ENCODE measurements at places on chromosomes 13 and 19.

GRCh38 chr19:2555422-2556220, 79.7 kb downstream of the GADD45B start:
- no peak for DNase-seq

- no peak for DNase-seq
Measured at GRCh38 chr19:55279340-55279739, 570 bp downstream of the HSPBP1 start.

- DNase-seq, result no peak
Measured at GRCh38 chr13:53104136-53104535, 75.5 kb downstream of the OLFM4 start.

- DNase-seq, result no peak
Measured at GRCh38 chr13:30623392-30623791, 5.7 kb downstream of the USPL1 start.

DNA sequence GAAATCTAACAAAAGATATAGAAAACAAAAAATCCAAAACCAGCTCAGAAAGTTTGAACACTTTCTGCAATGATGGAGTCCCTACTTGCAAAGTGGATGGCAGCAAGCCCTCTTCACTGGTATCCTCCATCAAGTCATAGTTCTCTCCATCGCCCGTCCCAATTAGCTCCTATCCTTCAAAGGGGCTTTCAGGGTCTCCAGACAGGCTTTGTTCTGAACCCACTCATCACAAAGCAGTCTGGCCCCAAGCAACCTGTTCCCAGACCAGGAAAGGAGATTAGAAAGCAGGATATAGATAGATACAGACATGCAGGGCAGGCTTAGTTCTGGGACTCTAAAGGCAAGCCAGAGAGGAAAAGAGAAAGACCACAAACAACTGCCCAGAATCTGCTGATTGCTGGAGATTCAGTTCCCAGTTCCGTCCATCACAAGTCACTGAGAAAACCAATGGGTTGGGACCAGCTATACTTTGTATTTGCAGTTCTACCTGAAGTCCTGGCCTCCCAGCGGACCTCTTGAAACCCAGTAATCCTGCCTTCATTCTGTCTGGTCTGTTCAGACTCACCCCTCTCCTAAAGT, 47.2 kb upstream of the EPHX3 start:
- DNase-seq, result no peak

GRCh38 chr13:101869553-101869952, 417.1 kb downstream of the ITGBL1 start:
- no peak for DNase-seq

DNA sequence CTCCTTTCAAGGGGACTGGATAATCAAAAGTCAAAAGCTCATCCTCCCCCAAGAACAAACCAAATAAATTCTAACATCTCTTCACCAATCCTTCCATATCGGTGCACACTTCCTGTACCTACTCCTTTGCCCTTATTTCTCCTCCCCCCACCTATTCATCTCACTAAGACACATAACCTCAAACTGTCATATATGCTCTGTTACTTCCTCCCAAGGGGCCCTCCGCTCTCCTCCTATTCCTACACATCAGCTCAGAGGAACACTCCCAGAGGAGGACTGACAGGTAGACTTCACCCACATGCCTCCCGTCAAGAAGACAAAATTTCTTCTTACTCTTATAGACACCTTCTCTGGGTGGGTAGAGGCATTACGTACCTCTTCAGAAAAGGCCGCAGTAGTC, 48.1 kb downstream of the ZNF93 start:
- no peak for DNase-seq

DNA sequence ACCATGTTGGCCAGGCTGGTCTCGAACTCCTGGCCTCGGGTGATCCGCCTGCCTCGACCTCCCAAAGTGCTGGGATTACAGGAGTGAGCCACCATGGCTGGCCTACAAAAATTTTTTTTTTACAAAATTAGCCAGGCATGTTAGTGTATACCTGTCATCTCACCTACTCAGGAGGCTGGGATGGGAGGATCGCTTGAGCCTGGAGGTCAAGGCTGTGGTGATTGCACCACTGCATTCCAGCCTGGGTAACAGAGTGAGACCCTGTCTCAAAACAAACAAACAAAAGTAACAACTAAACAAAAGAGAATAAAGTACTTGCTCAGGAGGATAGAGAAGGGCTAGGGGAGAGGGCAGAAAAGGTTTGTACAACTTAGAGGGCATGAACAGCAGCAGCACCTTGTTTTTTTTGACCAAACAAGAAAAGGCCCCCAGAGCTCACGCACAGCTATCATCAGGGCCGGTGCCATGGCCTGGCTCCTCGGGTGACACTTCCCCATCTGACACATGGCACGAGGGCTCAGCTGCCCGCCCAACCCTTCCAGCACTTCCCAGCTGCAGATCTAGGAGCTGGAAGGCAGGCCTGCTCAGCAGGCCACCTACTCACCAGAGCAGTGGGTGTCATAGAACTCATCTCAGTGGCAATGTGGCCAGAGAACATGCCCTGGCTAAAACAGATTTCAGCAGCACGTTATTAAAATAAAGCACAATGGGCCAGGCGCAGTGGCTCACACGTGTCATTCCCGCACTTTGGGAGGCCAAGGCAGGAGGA, 8.6 kb upstream of the SLC7A9 start:
- no peak for DNase-seq

DNA sequence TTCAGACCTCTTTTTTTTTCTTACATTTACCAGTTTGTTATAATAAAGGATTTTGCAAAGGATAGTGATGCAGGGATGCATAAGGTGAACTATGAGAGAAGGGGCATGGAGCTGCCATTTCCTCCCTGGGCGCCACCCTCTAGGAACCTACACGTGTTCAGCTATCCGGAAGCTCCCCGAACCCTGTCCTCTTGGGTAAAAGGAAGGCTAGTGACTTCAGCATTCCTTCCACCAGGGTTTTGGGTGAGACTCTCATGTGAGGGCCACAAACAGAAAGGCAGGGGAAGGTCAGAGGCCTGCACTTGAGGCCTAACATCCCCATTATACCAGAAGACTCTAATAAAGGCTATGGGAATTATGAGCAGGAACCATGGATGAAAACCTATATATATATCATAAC, 57.3 kb downstream of the IFT88 start:
- no peak for DNase-seq

DNA sequence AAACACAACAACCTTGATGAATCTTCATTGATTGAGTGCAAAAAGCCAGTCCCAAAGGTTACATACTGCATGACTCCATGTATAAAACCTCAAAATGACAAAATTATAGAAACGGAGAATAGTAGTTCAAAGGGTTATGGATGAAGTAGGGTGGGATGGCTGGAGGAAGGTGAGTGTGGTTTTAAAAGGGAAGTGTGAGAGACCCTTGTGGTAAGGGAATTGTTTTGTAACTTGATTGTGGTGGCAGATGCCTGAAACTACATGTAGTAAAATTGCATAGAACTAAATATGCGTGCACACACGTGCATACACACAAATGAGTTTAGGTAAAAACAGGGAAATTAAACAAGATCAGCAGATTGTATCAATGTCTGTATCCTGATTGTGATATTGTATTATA, 340.7 kb downstream of the MTUS2 start:
- no peak for DNase-seq

GRCh38 chr13:89930861-89931260, 1416.6 kb upstream of the MIR17HG start:
- no peak for DNase-seq

DNA sequence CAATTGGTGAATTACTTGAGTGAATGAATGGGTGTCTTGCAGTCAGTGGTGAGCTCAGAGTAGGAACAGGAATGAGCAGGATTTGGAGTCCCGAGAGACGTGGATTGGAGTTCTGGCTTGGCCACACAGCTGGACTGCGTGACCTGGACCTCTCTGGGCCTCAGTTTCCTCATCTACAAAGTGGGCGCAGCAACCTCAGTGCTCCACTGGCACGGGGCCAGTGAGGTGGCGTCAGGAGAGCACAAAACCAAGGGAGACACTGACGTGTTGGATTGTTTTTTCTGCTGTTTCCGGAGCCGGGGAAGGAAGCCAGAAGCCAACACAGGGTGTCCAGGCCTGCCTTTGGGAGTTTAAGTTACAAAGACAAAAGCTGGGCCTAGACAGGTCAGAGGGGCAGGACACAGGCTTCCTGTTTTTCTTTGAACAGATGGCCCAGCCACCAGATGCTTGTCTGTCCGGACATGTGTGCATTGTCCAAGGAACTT, 6.5 kb upstream of the DOCK6 start:
- DNase-seq, result no peak

DNA sequence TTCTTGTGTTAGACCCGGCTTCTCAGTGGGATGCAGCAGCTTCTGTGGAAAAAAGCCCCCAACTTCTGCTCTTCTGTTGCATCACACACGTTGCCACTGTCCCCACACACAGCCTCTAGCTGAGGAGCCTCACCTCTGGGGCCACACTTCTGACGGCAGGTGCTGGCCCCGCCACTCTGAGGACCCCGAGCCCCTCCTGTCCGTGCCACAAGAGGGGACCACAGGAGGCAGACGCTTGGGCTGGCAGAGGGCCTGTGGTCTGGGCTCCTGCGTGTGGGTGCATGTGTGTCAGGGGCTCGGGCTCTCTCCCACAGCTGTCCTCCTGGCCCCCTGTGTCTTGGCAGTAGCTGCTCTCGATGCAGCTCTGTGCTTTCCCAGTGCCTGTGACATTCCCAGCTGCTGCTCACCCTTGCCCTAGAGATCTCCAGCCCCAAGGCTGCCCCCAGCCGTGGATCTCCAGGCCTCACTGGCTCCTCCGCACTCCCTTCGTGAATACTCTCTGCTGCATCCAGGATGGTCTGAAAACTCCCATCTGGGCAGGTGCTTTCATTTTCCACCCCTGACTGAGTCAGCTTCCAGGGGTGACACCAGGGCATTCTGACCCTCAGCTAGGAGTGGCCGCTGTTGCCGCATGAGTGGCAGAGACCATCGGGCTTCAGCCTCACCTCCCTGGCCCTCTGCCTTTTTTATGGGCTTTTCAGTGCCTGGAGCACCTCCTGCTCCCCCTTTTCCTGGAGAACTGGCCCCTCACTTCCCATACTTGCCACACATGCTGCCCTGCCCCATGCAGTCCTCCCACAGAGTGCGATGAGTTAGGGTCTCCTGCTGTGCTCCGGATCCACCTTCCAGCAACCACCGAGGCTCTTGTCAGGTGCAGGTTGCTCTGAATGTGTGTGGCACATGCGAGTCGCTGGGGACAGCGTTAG, 13.7 kb downstream of the MAU2 start:
- no peak for DNase-seq

GRCh38 chr13:90084684-90085290, 1262.7 kb upstream of the MIR17HG start:
- no peak for DNase-seq

- no peak for DNase-seq
Measured at GRCh38 chr19:46491975-46492682, 3.5 kb downstream of the PNMA8B start.

DNA sequence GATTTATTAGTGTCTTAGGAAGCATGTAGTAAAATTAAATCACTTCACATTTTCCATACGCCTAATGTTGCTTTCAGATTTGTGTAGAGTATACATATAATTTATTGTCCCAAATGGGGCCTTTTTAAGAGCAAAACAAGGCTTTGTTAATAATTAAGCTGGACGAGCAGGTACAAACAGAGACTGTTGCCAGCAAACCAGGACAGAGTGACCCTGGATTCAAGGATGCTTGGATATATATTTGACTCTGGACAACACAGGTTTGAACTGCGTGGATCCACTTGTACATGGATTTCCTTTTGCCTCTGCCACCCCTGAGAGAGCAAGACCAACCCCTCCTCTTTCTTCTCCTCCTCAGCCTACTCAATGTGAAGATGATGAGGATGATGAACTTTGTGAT, 454.9 kb downstream of the PCDH9 start:
- DNase-seq, result no peak

- no peak for DNase-seq
Measured at GRCh38 chr13:103276775-103277498, 210.7 kb upstream of the SLC10A2 start.

DNA sequence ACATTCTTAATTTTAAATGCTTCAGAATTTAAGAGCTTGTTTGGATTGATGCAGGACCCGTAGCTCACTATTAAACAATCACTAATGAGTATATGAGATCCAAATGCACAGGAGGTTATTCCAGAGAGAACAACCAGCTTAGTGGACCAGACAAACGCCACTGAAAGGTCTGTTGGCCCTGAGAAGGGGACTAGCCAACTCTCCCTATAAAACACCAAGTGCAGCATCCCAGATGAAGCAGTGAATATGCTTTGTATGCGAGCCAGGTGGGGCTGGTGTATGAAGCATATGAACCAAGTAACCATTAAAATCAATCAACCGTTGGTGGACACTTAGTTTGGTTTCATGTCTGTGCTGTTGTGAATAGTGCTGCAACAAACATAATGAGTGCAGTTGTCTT, 9.8 kb upstream of the LILRB1 start:
- no peak for DNase-seq

DNA sequence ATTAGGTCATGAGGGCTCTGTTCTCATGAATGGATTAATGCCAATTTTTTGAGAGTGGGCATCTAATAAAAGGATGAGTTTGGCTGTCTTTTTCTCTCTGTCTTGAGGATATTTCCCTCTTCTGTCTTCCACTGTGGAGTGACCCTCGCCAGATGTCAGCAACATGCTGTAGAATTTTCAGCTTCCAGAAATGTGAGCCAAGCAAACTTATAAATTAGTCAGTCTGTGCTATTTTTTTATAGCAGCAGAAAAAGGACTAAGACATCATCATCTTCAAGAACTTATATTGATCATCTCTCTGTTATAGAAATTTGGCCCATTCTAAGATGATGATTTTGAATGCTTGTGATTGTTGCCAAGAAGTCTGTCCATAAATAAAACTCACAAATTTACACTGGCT, 431.4 kb downstream of the FGF9 start:
- DNase-seq, result no peak

DNA sequence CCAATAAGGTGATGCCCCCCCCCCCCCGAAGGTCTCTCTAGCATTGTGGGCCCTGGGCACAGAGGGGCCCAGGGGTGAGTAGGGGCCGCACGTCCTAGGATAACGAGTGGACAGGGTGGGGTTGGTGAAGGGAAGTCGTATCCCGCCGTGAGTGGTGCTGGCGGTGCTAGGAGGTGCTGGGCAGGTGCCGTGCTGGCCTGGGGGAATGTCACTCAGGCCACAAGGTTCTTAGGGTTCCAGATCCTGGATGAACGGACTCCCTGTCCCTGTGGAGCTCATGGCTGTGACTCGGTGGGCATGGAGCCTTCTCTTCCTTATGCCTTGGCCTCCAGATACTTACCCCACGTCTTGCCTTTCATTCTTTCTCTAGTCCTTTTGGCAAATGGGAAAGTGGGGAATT, 157.4 kb upstream of the SOX1 start:
- DNase-seq, result no peak

DNA sequence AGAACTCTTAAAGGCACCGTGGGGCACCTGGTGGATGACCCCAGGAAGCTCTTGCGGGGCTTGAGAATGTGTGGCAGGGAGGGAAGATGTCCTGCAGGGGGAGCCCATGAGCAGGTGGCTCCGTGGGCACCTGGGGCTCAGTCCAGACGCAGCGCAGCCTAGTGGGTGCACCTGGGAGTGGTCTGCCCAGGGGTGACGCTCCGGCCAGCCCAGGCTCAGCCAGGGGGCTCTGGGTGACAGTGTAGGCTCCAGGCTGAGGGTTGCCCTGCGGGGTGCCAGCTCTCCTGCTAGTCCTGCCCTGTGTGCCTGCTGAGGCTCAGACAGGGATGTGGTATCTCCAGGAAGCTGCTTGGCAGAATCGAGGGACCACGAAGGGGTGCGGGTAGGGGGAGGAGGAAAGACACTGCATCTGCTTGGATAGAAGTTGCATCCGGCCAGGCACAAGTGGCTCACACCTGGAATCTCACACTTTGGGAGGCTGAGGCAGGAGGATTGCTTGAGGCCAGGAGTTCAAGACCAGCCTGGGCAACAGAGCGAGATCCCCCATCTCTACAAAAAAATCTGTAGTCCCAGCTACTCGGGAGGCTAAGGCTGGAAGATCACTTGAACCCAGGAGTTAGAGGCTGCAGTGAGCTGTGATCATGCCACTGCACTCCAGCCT, 15.0 kb upstream of the PGLS start:
- peak; percentile 85 for DNase-seq
